ENCODE measurements at places on chromosomes 2 and 18.

DNA sequence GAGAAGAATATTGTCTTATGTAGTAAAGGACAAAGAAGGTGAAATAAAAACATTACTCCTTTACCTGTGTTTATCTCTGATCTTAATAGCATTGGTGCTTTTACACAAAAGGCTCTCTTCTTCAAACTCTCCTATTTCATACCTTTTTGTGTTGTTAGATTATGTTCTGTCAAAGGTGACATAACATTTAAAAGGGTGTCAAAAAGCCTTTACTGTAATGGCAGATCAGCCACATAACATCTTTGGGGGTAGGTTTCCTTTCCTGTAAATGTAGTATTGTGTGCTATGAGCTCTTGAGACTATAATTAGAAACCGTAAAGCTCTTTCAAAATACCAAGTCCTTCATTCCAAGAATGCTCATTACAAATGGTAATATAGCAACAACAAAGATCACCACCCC lies 400.1 kb downstream of the LNPK start:
- DNase-seq = no peak

DNA sequence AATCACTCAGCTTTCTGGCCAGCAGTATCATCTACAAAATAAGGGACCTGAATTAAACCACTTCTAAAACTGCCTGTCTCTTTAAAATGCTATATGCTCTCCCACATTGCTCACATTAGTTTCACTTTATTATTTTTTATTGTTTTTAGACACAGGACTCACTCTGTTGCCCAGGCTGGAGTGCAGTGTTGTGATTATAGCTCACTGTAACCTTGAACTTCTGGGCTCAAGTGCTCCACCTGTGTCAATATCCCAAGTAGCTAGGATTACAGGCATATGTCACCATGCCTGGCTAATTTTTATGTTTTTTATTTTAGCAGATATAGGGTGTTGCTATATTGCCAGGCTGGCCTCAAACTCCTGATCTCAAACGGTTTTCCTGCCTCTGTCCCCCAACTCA lies 591.3 kb upstream of the ZNF804A start:
- no peak for DNase-seq

- no peak for DNase-seq
Measured at GRCh38 chr2:9883897-9884296, 40.6 kb downstream of the TAF1B start.

GRCh38 chr2:45494275-45494977 lies 116.6 kb downstream of the SRBD1 start:
- DNase-seq = no peak

- DNase-seq = no peak
Measured at GRCh38 chr2:19857100-19857499, 44.7 kb downstream of the TTC32 start.

DNA sequence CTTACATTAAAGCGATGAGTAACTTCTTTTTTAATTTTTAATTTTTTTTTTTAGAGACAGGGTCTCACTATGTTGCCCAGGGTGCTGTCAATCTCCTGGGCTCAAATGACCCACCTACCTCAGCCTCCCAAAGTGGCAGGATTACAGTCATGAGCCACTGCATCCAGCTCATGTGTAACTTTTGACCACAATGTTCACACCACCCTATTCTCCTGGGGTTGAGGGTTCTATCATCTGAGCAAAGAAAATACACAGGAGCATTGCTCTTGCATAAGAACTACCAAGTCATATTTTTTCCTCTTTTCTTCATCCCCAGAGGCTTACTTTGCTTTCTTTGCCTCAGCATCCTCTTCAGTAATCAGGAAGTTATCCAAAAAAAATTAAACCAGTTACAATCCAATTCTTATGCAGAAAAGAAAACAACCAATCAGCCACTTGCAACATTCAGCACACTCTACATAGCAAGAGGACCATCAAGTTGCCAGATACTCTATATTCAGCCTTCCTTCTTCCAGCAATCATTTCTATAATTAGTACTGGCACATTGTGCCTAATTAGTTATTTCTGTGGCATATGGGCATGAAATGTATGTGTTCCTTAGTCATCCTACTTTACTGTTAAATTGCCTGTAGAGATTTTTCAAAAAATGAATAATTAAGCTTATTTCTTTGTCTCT lies 345.6 kb downstream of the AKAIN1 start:
- DNase-seq = no peak

DNA sequence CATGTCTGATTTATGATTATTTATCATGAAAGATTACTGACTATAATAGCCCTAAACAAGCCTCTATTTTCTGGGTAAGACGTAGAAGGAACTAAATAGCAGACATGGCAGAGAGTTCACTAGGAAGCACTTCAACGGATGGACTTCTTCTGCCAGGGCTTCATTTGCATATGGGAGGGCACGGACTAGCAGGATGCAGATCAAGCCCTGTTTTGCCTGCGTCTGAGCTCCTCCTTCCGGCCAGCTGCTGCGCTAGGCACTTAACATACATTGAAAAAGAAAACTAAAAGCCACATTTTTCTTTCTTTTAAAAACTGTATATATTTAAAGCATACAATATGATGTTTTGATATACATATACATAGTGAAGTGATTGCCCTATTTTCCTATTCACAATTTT lies 340.0 kb upstream of the MEX3C start:
- no peak for DNase-seq

DNA sequence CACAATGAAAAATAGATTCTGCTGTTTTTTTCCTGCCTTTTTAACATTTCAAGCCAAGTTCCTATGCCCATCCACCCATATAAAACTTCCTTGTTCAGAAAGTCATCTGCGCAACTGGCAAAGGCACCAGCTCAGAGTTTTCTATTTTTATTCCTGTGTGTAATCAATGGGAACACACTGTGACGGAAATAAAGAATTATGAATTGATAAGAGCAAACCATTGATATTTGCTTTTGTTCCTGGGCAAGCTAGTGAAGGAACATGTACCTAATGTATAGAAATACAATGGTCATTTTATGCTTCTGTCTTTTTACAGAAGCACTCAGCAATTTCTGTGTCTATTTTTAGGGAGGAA lies 30.8 kb upstream of the AAK1 start:
- DNase-seq = no peak

DNA sequence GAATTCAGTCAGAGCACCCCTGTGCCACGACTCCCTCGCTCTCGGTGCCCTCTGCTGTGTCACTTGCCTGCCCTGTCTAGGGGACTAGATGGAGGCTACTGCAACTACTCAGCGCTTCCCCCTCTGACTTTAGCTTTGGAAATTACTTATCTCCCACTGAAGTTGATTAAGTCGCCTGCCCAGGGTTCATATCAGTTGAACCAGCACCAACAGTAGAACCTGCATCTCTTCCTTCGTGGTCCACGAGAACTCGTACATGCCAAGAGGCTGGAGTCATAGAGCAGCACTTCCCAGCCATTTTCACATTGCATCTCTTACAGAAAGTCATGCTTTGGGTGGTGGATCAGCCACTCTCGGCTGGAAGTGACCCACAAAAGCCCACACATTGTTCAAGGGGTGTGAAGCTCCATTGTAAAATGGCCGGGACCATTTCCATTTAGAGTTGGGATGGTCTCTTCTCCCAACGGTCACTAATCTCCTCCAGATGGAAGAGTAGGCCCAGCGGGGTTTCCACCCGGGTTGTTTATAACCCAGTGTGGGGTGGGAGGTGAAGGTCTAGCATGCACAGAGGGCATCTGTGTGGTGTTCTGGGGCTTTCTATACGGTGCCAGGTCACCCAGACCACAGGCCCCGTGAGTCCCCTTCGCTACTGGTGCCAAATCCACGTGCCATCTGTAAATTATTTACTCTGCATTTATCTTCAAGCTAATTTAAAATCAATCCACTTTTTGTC lies 38.0 kb downstream of the STEAP3 start:
- DNase-seq = no peak

GRCh38 chr18:43563780-43564179 lies 286.5 kb upstream of the SYT4 start:
- no peak for DNase-seq

DNA sequence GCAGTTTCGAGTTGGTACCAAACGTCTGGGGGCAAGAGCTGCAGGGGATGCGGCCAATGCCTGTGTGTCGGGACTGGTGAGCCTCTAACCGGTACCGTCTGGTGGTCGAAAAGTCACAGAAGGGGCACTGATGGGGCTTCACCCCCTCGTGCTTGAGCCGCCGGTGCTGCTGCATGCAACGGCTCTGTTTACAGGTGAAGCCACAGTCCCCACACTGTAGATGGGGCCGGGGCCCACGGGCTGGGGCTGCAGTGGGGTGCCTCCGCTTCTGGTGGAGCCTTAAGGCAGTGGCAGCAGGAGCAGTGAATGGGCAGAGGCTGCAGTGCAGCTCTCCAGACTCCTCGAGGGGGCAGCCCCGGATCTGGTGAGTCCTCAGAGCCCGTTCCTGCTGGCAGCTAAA lies 16.6 kb downstream of the ZNF142 start:
- no peak for DNase-seq

DNA sequence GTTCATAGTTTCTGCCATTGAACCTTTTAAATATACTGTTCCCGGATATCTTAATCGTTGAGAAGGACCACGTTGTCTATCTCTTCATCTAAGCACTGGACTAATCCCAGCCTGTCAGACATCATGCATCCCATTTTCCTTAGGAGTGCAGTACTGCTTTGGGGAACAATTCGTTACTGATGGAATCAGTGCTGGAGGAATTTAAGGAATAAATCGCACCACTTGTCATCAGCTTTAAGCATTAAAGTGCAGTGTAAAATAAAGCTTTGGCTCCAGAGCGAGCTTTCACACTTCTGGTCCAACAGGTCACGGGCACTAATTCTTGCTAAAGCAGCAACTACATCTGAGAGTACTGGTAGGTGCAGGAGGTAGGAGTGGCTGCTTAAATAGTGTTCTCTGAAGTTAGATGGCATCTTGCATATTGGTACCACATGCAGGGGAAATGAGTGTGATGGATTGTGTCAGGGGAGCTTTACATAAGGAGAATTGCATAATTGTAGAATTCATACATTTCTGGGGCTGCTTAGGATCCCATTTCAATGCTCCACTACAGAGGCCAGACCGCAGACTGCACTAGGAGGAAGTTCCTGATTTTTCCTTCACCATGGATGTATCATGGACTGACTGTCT lies 105.7 kb upstream of the RASGRP3 start:
- no peak for DNase-seq

GRCh38 chr2:177765698-177766097 lies 306.9 kb downstream of the PDE11A start:
- DNase-seq = no peak

GRCh38 chr2:120518819-120519218 lies 172.9 kb downstream of the INHBB start:
- no peak for DNase-seq

DNA sequence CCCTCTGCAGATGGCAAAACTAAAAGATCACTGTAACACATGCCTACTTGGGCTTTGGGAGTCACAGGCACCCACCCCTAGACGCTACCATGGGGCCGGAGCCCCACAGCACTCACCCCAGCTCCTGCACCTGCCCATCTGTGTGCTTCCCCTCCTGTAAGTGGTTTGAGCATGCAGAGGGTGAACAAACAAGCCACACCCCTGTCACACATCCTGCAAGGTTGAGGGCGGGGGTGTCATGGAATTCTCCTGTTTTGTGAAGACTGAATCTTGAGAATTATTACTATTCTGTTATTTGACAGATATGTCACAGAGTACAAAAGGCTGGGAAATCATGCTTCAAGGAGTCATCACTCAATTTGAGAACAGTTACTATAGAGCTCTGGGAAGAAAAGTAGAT lies 60.9 kb downstream of the RFTN2 start:
- DNase-seq = no peak

GRCh38 chr18:77101410-77102258 lies 30.9 kb downstream of the MBP start:
- DNase-seq = no peak

GRCh38 chr2:75798569-75798968 lies 87.9 kb upstream of the GCFC2 start:
- no peak for DNase-seq

DNA sequence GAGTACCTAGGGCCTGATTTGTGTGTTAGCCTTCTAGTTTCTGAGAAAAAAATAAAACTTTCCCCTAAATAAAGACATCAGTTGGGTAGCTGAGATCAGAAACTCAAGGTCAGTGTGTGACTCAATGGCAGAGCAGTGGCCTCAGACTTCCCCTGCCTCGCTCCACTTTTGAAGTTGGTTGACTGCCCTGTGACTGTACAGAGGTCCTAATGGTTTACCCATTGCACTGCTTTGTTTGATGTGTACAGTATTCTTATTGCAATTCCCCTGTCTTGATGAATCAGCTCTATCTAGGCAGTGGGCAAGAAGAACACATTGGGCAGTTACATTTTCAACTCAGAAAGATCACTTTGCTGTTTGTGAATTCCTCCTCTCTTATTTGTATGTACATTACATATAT lies 315.7 kb downstream of the KCNS3 start:
- no peak for DNase-seq

DNA sequence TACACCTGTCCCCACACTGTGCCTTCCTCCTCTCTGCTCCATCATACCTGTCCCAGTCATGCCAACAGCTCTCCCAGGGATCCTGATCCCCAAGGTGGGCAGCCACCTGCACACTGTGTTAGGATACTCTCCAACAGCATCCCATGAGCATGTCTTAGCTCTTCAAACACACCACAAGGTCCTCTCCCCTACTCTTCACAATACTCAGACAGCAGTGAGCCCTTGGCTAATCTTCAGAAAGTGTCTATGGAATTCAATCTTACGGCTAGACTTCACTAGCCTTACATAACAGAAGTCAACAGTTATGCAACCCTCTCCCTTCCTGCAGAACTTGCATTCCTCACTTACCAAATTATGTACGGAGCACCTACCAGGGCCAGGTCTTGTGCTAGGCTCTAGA lies 79.9 kb downstream of the MYO5B start:
- DNase-seq = no peak

All from activated CD4-positive, alpha-beta T cell treated with anti-CD3 and anti-CD28 coated beads for 24 hours (primary cell).